ENCODE measurements at places on chromosomes 6 and 20.

DNA sequence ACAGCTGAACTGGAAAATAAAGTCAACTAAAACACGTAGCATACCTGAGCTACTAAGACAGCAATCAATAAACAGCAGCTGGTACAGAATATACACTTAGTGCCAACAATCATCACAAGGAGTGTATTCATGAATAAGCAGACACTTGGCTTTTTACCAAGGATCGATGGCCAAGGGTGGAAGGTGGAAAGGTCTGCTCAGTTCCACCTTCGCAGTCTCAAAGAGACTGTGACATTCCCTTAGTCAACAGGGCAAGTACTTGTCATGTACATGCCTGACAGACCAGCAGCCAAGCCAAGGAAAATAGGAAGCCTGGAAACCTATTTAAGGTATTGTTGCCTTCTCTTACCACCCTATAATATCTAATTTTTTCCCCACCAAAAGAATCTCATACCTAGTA lies 21.4 kb downstream of the HBS1L start:
- no peak for DNase-seq

GRCh38 chr6:35061102-35061615 lies 80.0 kb downstream of the TCP11 start:
- no peak for DNase-seq

- no peak for DNase-seq
These were observed 50.4 kb upstream of the MPC1 start for GRCh38 chr6:166433096-166433495.

DNA sequence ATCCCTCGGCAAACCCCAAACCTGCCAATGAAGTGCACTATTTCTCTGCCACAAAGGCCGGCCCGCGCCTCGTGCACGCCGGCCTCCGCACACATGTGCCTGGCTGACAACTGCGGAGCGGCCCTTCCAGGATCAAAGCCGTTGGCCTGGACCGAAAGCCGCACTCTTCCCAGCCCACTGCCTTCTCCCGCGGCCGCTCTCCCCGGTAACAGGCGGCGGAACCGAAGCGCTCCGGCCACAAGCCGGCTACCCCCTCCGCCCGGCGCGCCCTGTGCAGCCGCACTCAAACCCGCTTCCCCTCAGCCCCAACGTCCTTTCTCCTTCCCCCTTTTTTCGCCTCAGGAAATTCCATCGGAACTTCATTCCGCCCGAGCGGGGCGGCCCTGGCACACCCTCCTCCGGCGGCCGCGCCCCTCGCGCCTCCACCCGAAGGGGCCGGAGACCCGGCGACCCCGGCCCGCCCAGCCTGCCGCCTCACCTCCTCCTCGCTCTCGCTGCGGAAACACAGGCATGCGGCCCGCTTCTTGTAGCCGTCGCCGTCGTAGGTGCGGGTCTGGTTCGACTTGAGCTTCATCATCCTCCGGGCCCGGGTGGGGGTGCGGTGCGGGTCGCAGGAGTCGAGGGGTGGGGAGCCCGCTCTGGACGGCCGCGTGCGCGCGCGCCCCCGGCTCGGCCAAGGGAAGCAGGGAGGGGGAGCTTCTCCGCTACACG lies 528 bp downstream of the NUDT3 start:
- peak; percentile 45 for DNase-seq

GRCh38 chr6:108836061-108836460 lies 12.2 kb upstream of the ARMC2 start:
- no peak for DNase-seq

DNA sequence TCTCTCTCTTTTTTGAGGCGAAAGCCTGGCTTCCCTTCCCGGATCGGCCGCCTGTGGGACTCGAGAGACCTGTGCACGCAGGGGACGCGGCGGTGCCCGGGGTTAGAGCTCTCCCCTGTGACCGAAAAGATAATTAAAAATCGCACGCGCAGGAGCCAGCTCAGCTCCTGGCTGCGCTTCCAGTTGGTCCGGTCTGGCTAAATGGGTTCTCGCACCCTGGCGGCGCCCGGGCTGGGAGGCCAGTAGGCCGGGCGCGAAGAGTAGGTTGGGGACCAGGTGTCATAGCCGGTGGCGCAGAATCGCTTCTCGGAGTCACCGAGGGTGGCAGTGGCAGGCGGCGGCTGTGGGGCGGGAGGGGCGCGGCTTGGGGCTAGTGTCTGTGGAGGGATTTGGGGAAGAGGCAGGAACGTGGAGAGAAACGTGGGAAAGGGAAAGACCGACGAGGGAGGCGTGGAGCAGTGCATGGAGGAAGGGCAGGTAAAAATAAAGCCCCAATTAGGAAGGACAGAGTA lies 41.9 kb upstream of the SUPT3H start:
- DNase-seq = peak; percentile 59

DNA sequence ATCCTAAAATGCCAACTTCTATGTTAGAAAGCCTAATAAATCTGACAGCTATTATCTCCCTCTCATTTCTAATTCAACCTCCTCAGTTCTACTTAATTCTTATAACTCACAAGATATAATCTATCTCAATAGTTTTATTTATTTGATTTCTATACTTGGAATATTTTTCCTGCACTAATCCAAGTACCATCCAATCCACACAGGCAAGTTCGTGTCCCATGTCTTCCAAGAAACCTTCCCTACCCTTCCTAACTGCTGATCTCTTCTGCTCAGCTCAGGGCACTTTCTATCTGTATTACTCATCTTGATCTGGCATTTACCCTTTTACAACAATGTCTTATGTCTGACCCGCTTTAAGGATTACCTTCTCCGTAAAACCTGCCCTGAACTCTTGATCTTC lies 18.2 kb downstream of the NCOA5 start:
- DNase-seq = no peak

DNA sequence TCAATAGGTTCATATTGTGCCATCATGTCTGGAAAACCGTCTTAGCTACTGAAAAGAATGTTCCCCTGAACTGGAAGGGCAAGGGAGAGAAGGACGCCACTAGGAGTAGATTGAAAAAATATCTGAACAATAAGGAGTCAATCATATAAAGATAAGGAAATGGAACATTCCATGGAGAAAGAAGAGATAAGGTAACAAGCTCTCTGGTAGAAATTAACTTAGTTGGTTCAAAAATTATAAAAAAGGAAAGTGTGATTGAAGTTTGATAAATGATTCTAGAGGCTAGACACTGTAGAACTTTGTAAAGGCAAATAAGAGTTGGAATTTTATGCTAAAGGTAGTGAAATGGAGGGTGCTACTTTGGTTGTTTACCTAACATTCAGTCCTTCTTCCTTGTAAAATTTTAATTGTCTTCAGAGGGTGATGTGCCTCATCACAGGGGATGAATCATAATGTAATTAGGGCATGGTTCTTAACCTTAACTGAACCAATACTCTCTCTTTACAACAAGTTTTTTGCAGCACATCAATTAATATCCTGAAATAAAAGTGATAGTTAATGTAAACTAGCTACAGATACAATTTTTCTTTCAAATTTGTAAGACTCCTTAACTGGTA lies 135.5 kb downstream of the GPX5 start:
- DNase-seq = no peak

- no peak for DNase-seq
These were observed 90.6 kb upstream of the CD83 start for GRCh38 chr6:14026831-14027539.

- DNase-seq = no peak
These were observed 236.4 kb upstream of the PRDM1 start for GRCh38 chr6:105849746-105850145.

GRCh38 chr6:96626759-96627364 lies 63.9 kb downstream of the FHL5 start:
- peak; percentile 10 for DNase-seq

- no peak for DNase-seq
These were observed 49.6 kb upstream of the DSN1 start for GRCh38 chr20:36823121-36823520.

DNA sequence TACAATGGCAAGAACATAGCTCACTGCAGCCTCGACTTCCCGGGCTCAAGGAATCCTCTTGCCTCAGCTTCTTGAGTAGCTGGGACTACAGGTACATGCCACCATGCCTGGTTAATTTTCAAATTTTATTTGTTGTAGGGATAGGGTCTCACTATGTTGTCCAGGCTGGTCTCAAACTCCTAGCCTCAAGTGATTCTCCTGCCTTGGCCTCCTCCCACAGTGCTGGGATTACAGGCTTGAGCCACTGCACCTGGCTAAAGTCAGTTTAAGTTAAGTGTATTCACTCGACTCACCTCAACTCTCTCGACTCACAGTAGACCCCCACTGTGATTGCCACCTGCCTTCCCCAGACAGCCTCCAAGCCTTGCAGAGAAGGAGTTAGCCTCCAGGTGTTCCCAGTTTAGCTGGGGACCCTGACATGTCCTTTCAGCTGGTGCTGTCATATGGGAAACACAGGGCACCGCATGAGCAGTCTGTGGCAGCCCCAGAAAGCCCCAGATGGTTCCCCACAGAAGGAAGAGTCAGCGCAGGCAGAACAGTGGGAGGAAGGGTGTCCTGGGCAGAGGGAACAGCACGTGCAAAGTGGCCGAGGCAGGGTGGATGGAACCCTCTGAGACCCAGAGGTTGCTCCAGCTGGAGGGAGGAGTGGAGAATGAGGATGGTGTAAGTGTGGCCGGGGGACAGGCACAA lies 40.4 kb downstream of the CEBPB start:
- no peak for DNase-seq

DNA sequence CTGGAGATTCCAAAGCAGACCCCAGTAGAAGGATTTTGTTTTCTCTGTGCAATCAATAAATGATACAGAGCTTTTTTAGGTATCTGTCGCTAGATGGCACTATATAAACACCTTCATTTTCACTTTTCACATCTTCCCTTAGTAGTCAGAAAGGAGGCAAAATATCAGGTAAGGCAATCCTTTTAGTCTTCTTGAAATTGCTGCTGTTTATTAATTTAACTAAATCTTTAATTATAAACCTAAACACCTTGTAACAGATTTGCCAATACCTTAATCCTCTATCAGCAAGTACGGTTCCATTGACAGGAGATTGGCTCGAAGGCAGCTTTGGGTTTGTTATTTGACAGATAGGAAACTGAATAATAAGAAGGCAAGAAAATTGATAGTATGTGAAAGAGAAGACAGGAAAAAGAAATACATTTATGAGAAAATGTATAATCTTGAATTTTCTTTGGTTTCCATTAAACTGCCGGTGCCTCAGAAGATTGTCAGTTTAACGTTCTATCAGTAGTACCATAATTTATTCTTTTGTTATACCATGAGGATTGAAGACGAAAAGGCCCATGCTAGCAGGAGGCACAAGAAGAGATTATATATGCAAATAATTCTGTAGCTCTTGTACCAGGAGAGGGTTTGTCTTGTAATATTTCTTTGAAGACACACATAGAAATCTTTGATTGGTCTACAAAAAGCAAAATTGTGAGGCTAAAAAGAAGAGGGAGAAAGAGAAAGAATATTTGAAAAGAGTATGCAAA lies 23.5 kb upstream of the IBTK start:
- DNase-seq = peak; percentile 41

- DNase-seq = no peak
These were observed 12.4 kb downstream of the TFB1M start for GRCh38 chr6:155301867-155302266.

GRCh38 chr6:120938876-120939472 lies 395.3 kb downstream of the TBC1D32 start:
- DNase-seq = peak; percentile 0

GRCh38 chr6:14067656-14068055 lies 49.9 kb upstream of the CD83 start:
- DNase-seq = no peak

- DNase-seq = no peak
These were observed 8.9 kb downstream of the ABRACL start for GRCh38 chr6:139037490-139037889.

- no peak for DNase-seq
These were observed 557.8 kb upstream of the SLC35B3 start for GRCh38 chr6:8993111-8993510.

Data from CD4-positive, alpha-beta T cell treated with Interleukin-4 for 4 hours (primary cell).